ENCODE measurements at places on chromosomes 16 and 17.

DNA sequence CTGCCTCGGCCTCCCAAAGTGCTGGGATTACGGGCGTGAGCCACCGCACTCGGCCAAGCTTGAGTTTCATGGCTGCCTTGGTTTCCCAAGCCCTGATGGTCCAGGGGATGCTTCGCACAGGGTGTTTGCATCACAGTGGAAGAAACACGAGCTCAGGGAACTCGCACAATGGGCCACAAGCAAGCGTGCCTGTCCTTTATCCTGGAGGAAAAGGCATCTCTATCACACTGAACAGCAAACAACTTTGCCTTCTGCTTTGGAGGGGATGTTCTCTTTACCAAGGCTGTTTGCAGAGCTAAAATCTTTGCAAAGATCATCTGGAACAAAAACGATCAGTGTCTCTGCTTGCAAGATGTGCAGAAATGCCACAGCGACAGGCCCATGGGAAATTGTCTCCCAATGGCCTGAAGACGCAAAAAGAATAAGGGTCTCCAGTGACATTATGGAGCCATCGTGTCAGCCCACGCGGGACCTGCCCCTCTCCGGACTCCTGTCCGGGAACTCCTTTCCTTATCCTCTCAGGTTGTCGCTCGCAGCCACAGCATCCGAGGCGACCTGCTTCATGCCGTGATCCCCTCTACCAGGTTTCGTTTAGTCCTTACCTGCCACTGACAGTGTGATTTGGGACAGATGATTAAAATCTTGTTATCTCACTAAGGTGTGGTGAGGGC, 44.1 kb upstream of the CBFA2T3 start:
- DNase-seq, result no peak

GRCh38 chr17:44543905-44544523, 13.3 kb upstream of the FZD2 start:
- no peak for DNase-seq

DNA sequence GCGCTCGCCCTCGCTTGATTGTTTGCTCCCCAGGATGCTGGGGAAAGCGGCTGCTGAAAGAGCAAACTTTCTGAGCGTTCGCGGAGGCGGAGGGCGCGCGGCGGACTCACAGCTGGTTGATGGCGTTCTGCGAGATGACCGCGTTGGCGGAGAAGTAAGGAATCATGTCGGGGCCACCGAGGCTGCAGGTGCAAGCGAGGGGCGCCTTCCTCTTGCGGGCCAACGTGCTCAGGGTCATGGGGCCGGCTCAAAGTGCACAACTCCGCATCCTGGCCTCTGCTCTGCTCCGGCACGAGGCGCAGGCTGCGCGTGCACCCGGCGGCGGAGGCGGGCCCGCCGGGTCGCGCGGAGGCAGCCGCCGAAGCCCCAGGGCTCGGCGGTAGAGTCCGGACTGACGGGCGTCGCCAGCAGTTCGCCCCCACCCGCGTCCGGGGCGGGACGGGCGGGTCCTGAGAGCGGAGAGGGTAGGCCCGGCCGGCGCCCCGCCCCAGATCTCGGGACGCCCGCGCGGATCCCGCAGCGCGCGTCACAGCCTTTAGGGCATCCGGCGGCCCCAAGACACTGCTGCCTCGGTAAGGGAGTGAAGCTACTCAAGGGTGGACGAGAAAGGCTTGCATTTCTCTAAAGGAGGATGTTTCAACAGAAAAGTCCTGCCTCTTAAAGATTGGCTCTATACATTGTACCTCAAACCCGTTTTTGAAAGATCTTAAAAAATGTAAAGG, 138.5 kb upstream of the CORO6 start:
- peak; percentile 84 for DNase-seq

DNA sequence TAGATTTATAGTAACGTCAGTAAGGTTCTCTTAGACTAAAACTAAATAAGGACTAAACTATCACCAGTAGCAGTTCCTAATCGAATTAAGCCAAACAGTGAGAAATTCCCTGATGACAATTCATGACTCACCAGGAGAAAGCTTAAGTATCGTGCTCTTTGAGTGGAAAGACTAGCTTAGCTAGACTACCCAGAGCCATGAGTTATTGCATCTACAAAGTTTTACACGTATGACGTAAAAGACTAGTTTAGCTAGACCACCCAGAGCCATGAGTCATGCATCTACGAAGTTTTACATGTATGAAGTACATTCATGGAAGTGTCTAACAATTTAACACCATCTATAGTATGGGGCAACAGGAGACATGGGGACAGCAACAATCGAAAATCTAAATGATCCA, 36.6 kb downstream of the UBE2G1 start:
- no peak for DNase-seq

DNA sequence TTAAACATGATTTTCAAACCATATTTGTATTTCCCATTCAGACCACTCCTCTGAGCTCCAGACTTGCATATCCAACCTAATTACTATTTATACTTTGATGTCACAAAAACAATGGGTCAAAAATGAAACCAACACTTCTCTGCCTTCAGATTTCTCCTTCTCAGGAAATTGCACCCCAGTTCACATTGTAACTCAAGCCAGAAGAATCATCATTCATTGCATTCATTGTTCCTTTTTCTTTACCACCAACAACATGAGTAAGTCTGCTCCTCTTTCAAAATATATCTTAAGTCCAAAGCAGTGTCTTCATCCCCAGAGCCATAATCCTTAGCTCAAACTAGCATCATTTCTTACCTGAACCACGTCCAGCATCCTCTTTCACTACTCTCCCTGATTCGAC, 2.6 kb upstream of the AKAP1 start:
- no peak for DNase-seq

DNA sequence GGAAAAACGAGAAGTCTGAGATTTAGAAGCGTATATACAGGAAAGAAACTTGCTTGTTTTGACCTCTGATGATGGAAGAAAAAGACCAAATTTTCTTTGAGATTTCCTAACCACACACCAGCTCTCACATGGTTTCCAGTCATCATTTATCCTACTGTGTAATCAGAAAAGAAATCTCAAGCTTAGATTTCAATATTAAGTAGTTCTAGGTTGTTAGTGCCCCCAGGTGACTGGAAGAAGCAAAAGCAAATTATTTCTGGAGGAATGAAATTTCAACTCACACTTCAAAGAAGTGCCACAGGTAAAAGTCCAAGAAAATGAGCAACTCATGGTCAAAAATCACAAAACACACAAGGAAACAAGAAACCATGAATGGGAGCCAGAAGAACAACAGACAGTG, 51.8 kb upstream of the KDM6B start:
- DNase-seq, result no peak

DNA sequence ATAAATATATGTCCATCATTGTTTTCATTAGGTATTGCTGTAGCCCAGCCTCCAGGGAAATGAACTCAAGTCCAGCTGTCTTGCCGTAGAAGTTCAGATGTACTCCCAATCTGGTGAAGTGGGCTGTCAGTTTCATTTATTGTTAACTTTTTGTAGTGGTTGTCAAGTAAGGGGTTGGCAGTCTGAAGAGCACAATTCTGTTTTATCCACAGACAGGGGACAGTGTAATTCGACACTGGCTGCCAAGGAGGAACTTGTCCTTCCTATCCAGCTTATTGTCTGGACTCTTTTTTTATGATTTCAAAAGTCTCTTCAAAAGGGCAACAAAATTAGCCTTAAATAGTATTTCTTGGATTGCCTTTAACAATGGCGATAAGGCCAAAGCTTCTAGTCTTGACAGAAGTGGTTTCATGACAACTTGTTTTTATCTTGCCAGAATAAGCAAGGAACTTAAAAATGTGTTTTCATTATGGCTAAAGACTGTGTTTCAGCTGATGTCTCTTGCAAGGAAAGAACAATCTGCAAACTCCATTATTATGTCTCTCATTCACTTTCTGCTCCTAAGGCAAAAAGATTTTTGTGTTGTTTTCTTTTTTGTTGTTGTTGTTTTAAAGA, 73.9 kb upstream of the TANC2 start:
- no peak for DNase-seq

- DNase-seq, result no peak
These were observed 4.3 kb downstream of the RHBDF1 start for GRCh38 chr16:67884-68789.

- DNase-seq, result no peak
These were observed 35.4 kb upstream of the ADORA2B start for GRCh38 chr17:15909481-15909991.

GRCh38 chr17:75693500-75694481, 26.7 kb downstream of the SAP30BP start:
- DNase-seq, result no peak

DNA sequence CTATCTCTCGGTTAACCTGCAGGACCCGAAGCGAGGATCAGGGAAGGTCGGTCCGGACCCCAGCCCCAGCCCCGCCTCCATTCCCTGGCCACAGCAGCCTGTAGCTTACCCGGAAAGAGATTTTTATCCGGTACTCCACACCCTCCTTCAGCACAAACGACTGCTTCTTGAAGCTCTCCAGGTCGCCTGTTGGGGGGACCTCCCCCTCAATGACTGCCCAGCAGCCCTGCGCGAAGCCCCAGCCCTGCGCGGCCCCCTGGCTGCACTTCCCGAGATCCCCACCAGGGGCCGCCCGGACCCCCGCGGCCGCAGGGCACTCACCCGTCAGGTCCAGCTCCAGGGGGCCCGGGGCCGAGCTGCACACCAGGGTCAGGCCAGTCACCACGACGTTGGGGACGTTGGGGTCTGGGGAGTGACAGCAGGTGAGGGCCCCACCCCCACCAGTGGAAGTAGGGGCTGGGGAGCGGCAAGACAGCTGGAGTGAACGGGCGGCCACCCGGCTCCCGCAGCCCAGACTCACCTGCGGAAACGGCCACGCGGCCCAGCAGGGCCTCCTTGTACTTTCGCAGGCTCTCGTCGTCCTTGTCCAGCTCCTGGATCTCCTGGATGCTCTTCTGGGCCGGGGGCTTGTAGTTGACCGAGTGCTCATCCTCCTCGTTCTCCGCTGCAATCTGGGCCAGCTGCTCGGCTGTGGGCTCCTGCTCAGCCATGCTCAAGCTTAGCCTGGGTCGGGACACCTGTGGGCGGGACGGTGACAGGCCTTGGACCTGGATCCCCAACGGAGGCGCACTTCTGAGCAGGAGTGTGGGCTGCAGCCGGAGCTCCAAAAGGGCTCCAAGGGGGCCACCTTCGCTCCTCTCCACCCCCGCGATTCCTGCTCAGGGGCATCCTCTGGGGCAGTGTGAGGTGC, 1.7 kb downstream of the ARHGDIA start:
- DNase-seq, result no peak

DNA sequence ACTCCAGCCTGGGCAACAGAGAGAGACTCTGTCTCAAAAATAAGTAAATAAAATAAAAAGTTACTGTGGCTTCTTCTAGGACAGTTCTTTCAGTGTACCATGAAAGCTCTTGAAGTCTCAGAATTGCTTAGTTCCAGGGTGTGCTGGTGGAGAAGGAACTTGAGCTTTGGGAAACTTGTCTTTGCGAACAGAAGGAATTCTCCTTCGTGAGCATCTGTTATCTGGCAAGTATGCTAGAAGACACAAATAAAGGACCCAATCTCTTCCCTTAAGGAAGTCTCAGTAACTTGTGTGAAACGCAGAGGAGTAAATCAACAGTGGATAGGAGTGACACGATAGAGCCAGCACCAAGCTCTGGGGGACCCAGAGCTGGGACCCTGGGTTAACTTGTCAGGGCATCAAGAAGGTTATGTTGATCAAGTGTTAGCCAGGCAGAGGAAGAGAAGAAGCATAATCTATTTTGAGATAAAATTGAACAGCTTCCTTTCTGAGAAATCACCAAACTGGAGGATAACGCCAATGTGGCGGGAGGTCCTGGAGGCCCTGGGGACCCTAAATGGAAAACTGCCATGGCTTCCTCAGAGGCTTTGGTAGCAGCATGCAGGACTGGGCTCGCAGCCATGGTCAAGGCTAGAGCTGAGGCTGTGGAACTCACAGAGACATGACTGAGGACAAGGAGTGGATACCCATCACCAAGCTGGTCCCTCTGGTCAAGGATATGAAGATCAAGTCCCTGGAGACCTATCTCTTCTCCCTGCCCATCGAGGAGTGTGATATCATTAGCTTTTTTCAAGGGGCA, 72.1 kb upstream of the HAS3 start:
- no peak for DNase-seq

DNA sequence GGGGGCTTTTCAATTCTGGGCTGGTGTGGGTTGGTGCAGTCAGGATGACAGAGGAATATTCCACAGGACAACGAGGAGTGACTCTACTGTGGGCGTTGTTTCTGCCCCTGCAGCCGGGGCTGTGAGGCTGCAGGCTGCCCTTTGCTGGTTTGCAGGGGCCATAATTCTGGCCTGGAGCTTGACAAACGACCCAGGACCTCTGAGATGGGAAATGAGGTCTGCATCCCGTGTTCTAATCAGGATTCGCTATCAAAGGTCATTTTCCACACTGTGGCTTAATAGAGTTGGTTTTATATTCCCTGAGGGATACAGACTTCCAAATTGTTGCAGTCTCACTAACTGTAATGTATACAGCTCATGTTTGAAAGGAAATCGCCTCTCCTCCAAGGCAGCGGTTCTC, 180.9 kb downstream of the RPTOR start:
- no peak for DNase-seq

- DNase-seq, result no peak
These were observed 51.7 kb downstream of the SDK2 start for GRCh38 chr17:73592501-73592961.

- no peak for DNase-seq
These were observed 1616.4 kb downstream of the CDH8 start for GRCh38 chr16:60419859-60420258.

DNA sequence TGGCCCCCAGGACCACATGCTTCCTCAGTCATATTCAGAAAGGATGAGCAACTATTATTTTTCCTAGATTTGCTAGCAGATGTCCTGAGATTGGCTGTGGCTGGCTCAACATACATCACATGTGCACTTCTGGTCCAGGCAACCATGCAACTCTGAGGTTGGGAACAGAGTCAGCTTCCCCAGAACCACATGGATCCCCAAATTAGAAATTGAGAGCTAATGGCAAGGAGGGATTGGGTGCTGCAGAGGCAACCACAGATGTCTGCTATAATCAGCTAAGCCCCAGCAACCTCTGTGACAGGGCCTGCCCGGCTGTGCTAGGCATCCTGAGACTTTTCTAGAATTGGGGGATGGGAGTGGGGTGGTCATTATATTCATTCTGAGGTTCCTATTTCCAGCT, 33.8 kb upstream of the CLEC18A start:
- no peak for DNase-seq

- DNase-seq, result peak; percentile 2
These were observed 23.2 kb upstream of the CRYM start for GRCh38 chr16:21301168-21301894.

- no peak for DNase-seq
These were observed 123.4 kb downstream of the ZFHX3 start for GRCh38 chr16:72924537-72924926.

- no peak for DNase-seq
These were observed 1.3 kb downstream of the CIITA start for GRCh38 chr16:10878328-10878643.

GRCh38 chr17:8918807-8919465, 46.6 kb downstream of the PIK3R5 start:
- no peak for DNase-seq

DNA sequence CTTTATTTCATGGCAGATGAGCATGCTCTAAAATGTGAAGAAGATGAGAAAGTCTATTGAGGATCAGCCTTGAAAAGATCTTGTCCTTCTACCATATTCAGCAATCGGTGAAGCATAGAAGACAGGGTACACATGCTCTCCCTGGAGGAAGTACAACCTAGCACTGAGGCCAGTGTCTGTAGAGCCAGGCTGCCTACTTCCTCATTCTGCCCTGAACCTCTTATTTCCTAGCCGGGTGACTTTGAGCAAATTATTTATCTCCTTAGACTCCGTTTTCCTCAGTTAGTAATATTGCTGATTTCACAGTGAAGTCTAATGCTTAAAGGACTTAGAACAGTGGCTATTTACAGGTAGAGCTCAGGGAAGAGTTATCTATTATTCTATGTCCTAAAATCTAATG, 58.4 kb downstream of the TMEM100 start:
- no peak for DNase-seq

- DNase-seq, result no peak
These were observed 607.1 kb downstream of the KCNJ2 start for GRCh38 chr17:70776441-70776840.

All from T-cell (primary cell).